Stimulated activated CD4-positive, alpha-beta T cell treated with anti-CD3 and anti-CD28 coated beads, TNF-alpha, amount 100 ng/mL, for 4 hours (primary cell): ENCODE measurements at places on chromosomes 7 and 10.

GRCh38 chr7:8035192-8035591 lies 66.6 kb downstream of the GLCCI1 start:
- DNase-seq, result no peak

DNA sequence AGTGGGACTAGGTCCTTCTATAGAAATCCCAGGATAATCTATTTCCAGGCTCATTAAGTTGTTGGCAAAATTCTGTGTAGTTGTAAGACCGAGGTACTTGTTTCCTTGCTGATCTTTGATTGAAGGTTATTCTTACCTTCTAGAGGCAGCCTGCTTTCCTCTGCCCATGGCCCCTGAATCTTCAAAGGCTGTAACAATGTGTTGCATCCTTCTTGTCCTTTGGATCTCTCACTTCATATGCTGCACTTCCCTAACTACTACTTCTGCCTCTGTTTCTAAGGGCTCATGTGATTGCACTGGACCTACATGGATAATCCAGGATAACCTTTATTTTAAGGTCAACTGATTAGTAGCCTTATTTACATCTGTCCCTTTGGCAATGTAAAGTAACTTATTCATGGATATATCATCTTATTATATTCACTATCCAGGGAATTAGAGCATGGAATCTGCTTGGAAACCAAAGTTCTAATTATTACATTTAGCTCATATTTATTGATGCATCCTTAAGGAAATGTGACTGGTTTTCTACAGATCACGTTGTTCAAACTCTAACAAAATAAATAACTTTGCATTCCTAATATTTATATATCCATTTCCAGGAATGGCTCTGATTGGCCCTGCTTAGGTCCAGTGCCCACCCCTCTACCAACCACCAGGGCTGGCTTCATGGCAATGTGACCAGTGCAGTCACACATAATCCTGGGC lies 85.6 kb downstream of the IMMP2L start:
- no peak for DNase-seq

DNA sequence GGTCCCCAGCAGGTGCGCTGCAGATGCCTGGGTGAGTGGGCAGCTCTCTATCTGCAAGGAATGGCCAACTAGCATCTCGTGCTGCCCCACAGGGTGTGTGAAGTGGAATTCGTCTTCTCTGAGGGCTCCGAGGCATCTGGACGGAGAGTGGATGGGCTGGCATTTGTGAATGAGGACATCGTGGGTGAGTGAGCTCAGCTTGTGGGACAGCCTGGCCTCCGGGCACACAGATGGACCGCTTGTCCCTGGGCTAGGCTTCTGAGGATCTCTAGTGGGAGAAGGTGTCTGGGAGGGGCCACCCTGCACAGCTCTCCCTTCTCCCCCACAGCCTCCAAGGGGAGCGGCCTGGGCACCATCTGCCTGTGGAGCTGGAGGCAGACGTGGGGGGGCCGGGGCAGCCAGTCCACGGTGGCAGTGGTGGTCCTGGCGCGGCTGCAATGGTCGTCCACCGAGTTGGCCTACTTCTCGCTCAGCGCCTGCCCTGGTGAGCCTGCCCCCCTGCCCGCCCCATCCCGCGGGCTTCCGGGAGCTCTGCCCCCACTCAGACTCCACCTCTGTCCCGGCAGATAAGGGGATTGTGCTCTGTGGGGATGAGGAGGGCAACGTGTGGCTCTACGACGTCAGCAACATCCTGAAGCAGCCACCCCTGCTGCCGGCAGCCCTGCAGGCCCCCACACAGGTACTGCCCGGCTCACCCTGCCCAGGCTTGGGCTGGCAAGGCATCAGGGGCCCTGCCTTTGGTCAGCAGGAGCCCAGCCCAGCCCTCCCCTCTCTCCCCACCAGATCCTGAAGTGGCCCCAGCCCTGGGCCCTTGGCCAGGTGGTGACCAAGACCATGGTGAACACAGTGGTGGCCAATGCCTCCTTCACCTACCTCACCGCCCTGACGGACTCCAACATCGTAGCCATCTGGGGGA lies 6.3 kb downstream of the POLR2J start:
- DNase-seq, result no peak

DNA sequence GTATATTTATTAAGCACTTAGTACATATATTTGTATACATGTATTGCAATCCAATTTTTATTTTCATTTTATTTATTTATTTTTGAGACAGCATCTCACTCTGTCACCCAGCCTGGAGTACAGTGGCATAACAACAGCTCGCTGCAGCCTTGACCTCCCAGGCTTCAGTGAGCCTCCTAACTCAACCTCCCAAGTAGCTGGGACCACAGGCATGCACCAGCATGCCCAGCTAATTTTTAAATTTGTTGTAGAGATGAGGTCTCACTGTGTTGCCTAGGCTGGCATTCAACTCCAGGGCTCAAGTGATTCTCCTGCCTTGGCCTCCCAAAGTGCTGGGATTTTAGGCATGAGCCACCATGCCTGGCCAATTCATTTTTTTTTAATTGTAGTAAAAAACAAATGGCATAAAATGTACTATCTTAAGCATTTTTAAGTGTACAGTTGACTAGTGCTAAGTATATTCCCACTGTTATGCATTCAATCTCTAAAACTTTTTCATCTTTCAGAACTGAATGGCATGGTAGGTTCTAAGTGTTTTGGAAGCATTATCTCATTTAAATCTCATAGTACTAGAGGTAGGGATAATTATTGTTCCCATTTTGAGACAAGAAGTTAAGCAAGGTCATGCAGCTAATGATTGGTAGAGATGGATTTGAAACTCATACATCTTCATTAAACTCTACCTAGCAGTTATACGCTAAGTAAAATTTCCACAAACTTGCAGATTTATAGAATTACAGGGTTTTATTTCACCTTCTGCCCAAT lies 264.0 kb upstream of the NFE2L3 start:
- no peak for DNase-seq

GRCh38 chr7:98641646-98642500 lies 24.8 kb downstream of the NPTX2 start:
- DNase-seq, result no peak

DNA sequence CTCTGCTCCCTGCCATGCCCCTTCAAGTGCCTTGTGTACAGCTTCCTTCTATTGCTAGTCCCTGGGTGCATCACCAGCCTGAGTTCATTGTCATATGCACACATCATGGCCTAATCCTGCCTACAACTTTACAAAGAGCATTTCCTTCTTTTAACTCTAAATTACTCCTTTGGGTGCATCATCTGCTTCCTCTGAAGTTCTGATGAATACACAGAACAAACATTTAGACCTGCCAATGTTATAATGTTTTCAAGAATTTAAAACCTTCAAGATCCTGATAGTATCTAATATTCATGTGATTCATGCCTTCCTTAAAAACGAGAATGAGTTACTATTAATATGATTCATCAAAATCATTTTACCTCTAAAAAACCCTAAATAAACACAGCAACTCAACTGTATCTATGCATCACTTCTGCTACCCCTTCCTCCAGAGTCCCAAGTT lies 357.1 kb downstream of the MAGI2 start:
- DNase-seq, result no peak

DNA sequence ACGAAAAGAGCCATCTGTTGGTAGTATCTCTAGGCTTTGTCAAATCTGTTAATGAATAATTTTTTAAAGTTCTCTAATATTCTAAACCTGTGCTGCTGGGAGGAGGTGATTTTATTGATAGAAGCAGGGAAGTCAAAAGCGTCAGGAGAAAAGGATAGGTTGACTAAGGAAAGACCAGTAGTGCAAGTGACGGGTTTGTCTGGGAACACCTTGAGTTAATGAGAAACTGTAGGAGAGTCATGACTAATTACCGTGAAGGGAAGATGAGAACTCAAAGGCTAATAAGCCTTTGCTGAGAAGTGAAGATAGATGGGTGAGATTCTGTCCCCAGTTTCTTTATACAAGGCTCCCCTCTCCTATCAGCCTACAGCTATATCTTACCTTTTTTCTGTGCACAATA lies 5.0 kb upstream of the PDK4 start:
- no peak for DNase-seq

DNA sequence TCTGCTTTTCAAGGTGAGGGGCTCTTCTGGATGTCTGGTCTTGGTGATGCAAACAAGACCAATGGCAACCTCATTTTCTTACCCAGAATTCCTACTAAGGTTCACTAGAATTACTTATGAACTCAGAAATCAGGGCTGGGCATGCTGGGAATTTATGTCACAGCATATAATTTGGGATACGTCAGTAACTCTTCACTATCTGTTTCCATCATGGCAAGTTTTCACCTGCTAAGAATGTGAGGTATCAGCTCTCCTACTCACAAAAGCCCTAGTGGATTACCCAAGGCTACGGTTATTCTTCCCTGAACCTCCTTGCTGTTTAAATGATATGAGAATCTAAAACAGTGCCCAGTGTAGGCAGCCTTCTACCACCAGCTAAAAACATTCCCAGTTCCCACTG lies 53.1 kb downstream of the PNLIPRP2 start:
- no peak for DNase-seq

DNA sequence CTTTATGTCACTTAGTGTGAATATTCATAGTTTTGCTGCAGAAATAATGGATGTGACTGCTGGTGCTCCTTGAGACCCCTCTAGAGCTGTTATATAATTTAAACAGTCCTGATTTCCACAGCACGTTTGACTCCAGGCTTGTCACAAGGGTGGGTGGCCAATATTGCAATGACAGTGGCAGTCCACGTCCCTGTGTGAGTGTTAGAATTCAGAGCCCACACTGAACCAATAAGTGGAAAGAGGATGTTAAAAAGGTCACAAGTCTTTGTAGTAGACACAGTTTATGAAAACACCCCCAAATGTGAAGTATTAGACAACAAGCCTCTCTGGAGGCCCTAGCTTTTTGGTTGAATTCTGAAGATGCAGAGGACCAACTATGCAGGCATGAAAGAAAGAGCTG lies 2.0 kb downstream of the PPP1R17 start:
- no peak for DNase-seq

GRCh38 chr10:70616761-70617160 lies 14.2 kb upstream of the PRF1 start:
- no peak for DNase-seq

GRCh38 chr10:79318369-79318768 lies 28.9 kb upstream of the PPIF start:
- no peak for DNase-seq

GRCh38 chr7:76231071-76231470 lies 29.4 kb downstream of the SRRM3 start:
- DNase-seq, result no peak

DNA sequence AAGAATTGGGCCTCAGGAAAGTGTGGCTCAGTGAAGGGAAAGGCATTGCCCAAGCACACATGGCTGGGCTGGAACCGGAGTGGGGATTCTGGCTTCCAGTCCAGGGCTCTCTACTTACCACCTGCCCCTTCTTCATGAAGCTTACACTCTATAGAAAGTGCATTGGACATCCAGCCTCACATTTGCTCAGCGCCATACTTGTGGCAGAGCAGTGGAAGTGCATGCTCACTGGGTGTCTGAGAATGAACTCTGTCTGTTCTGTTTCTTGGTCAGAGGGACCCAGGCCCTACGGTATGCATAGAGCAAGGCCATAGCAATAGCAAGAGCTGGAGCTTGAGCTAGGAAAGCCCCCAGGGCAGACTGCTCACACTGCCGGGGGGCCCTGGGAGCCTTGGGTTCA lies 1253.5 kb downstream of the TYW1 start:
- DNase-seq, result no peak

DNA sequence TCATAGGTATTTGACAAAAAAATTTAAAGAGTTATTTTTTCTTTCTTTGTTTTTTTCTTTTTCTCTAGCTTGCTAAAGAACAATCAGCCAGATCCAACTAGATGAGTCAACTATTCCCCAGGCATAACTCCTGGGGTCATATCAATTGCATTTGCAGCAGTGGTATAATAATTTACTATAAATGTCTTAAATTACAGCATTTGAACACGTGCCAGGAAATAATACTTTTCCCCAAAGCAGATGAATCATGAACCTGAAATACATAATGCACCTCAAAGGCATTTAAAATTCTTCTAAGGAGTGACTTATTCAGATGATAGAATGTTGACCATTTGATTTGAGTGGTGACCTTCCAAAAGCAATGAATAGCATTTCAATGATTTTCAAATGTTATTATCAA lies 190.1 kb downstream of the LRRTM3 start:
- DNase-seq, result no peak

DNA sequence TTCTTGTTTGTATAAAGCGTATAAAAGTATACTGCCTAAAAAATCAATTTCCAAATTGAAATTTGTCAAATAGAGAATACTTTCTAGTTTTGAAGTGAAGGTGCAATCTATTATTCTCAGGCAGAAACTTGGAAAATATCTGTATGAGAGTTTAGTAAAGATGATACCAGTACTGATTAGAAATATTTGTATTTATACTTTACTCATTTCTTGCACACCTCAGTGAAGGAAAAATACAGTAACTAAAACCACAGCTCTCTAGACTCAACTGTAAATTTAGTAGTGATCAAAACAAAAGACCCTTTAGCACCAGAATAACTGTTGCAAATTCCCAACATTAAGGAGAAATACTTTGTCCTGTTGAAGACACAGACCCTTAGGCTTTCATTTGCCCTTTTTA lies 71.3 kb upstream of the CYP26C1 start:
- DNase-seq, result no peak

DNA sequence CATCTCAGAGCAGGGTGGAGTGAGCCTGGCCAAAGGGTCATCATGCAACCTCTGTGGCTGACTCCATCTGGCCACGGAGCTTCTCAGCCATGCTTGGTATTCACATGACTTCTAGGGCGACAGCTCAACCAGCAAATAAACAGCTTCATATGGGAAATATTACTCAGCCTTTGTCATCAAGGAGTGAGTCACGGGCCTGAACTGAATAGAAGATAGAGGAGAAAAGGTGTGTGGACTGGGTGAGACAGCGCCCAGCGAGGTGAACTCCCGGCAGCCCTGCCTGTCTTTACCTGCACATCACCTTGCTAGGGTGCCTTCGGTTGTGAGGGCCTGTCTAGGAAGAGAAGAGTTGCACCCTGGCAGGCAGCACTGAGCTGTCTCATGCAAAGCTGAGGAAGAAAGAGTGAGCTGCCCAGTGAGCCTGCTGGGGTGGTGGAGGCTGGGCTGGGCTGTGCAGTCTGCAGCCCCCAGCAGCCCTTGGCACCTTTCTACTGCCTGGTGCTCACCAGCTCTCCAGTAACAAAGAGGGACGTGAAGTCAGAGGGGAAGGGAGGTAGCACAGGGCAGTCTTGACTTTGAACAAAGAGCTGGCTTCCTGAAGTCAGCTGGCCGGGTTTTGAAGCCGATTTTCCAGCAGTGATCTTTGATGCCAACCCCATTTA lies 114.2 kb downstream of the EGFR start:
- no peak for DNase-seq

DNA sequence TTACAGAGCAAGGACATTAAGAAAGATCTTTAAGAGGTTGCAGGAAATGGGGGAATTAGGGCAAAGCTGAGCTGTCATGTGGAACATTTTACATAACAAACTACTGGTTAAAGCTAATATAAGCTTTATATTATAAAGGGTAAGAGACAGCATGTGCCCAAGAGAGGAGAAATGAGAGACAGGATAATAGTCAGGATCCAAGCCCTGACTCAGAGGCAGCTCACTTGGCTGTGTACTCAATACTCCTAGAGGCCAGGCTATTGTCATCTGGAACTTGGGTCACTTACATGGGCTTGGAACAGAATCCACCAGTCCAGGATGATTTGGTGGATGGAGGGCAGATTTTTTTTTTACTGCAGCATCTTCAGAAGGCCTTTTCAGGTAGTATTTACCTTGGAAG lies 418.6 kb upstream of the ZMIZ1 start:
- no peak for DNase-seq
